ENCODE measurements at places on chromosomes 4 and X.

DNA sequence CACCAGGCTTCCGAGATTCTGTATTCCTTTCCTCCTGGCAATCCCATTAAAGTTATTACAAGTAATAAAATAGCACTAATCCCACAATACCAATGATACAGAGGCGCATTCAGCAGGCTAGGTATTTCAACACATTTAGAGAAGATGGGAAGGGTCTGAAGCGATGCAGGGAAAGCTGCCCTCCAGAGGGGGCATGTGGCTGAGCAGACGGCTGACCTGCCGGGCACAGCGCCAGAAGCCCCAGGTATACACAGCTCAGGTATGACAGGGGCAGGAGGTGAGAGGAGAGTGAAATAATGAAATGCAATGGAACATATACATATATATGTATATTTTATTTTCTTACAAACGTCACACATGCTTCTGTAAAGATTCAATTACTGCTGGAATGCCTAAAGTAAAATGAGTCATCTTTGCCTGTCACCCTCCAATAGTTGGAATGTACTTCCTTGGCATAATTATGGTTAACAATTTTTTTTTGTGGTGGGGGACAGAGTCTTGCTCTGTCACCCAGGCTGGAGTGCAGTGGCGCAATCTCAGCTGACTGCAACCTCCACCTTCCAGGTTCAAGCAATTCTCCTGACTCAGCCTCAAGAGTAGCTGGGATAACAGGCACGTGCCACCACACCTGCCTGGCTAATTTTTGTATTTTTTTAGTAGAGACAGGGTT is 21.3 kb upstream of the CDKN2AIP start:
- peak; percentile 48 for DNase-seq

- no peak for DNase-seq
Measured at GRCh38 chr4:127844601-127845116, 36.0 kb upstream of the PLK4 start.

DNA sequence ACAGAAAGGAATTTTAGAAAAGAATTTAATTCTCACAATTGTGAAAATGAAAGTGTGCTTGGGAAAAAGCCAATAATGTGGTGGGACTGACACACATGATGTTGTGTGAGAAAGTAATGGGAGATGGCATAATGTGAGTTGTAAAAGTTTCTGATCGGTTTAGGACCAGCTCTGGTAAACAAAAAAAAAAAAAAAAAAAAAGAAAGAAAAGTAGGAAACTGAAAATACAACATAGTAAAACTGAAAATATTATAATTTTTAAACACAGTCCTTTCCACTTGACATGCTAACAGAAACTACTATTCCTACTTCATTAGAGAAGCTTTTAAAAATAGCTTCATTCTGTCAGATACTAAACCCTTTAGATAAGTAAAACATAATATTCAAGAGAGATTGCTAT is 28.2 kb downstream of the RAP1GDS1 start:
- DNase-seq, result no peak

DNA sequence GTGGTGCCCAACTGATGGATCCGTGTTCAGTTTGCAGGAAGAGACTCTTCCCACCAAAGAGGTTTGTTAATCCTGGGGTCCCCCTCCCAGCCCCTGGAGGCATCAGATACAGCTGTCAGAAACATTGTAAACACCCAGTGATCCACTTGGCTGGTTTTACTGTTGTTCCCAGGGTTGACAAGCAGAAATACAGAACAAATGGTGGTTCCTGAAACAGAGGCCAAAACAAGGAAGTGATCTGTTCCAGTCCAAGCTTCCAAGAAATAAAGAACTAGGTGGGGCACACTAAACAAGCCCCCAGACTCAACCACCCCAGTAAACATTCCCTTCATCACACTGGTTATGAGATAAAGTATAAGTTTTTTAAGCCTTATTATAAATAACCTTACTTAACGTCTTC is 1.4 kb downstream of the TMLHE start:
- DNase-seq, result no peak

- DNase-seq, result no peak
Measured at GRCh38 chr4:25493466-25493865, 116.4 kb downstream of the ANAPC4 start.

DNA sequence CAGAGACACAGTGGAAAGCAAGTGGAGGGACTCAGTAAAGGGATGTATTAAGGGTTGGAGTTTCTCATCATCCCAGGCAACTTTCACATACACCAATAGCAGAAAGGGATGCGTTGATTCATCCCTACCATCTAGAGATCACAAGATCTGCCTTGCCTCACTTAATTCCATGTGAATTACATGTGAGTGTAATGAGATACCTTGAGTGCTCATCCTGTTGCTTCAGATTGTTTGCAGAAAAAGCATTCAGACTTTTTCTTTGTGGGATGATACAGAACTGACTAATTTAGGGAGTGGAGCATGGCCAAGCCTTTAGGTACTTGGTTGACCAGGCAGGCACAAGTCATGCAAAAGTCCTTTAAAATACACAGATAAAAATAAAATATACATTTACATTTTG is 124.8 kb upstream of the SLIT2 start:
- no peak for DNase-seq
